Posterior vena cava (tissue), 2 donors: ENCODE measurements at places on chromosomes 1 and 21. TPM values are rescaled to one million over a fixed set of nuclear protein-coding genes. Genes with fewer than 3 reads are reported as not detected.
A peak's percentile ranks its signal among the peaks of the same experiment; 100 is the strongest.

GRCh38 chr1:89781494-89782126 lies 39.2 kb upstream of the LRRC8D start:
- no peak for DNase-seq

Gene CHIA
- total RNA-seq, result not detected

- no peak for DNase-seq
These were observed 57.6 kb downstream of the OPTC start for GRCh38 chr1:203551550-203551949.

DNA sequence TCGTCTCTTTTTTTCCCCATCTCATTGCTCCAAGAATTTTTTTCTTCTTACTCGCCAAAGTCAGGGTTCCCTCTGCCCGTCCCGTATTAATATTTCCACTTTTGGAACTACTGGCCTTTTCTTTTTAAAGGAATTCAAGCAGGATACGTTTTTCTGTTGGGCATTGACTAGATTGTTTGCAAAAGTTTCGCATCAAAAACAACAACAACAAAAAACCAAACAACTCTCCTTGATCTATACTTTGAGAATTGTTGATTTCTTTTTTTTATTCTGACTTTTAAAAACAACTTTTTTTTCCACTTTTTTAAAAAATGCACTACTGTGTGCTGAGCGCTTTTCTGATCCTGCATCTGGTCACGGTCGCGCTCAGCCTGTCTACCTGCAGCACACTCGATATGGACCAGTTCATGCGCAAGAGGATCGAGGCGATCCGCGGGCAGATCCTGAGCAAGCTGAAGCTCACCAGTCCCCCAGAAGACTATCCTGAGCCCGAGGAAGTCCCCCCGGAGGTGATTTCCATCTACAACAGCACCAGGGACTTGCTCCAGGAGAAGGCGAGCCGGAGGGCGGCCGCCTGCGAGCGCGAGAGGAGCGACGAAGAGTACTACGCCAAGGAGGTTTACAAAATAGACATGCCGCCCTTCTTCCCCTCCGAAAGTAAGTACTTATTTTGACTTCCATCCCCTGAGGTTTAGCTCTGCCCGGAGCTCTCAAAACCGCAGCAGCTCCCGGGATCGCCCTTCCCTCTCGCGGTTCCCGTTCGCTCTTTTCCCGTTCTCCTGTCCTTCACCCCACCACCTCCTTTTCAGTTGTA lies 1.5 kb downstream of the TGFB2 start:
- DNase-seq, result peak; percentile 79

Gene C4BPA
- not detected for total RNA-seq
